CD8-positive, alpha-beta memory T cell (primary cell): ENCODE measurements at places on chromosomes 7 and 10. TPM values are rescaled to one million over a fixed set of nuclear protein-coding genes. Genes with fewer than 3 reads are reported as not detected.
A peak's percentile ranks its signal among the peaks of the same experiment; 100 is the strongest.

GRCh38 chr7:133983685-133984419 lies 143.3 kb upstream of the LRGUK start:
- no peaks in the 10 kb centered on the region for H3K36me3 ChIP-seq
- H3K27ac ChIP-seq, result no peak overlapping the region
- no peak overlapping the region for H3K4me3 ChIP-seq
- H3K4me1 ChIP-seq, result no peaks in the 10 kb centered on the region

DNA sequence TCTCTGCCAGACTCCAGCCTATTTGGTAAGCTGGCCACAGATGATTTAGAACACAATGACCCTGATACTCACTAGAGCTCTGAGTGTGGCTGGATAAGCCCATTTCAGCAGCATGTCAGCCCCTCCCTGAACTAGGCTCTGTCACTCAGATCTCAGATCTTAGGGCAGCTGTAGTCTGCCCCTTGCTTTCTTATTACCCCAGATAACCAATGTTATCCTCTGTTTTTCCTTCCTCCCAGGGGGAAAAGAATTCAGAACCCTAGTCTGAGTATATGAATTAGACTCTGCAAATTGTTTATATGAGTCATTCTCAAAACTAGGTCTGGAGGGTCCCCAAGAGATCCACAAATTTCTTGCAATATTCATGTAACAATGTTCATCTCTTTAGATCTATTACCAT lies 286.2 kb downstream of the KCNMA1 start:
- no peak for DNase-seq
- H3K4me3 ChIP-seq, result no peak overlapping the region
- no peaks in the 10 kb centered on the region for H3K27me3 ChIP-seq

DNA sequence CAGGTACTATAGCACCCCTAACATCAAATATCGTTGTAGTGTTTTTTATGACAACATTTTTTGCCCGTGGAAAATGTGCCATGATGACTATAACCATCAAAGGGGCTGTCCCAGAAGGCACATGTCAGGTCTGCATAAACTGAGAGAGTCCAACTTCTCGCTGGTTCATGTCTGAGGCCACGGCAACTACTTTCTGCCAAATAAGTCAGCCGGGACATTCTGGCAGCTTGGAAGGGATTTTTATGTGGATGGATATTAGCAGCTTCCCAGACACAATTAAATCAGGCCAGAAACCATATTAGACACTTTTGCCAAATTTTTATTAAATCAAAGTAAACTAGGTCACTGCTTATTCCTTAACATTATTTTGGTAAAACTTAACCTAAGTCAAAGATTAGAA lies 477.4 kb upstream of the FZD8 start:
- H3K4me1 ChIP-seq, result no peaks in the 10 kb centered on the region
- H3K27me3 ChIP-seq, result no peaks in the 10 kb centered on the region
- no peaks in the 10 kb centered on the region for H3K36me3 ChIP-seq
- no peak overlapping the region for H3K4me3 ChIP-seq

DNA sequence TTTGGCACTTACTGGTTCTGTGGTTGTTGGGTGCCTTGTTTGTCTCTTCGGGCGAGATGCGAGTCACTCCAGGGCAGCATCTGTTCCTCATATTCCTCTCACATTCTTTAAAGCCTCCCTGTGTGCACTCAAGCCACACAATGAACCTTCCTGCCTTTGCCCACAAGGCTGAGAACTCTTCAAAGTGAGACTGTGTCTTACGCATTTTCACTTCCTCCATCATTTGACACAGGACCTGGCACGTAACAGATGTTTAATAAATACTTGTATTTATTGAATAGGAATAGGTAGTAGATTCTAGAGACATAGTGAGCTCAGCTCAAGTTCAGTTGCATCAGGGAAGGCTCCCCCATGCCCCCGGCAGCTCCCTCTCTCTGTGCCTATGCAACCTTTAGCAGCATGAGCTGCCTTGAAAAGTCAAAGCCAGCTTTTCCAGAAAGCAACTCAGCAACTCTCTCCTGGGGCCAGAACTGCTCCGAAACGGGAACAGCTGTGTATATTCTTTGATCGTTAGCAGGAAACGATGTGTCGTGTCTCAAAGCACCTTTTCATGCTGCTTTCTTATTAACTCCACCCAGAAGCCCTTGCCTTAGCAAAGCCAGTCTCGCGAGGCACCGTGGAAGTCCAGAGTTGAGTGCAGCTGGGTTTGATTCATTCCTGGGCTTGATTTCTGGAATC lies 97.5 kb downstream of the PFKFB3 start:
- H3K27ac ChIP-seq, result no peak overlapping the region
- peak overlapping the region; percentile 0 for H3K4me3 ChIP-seq
- no peaks in the 10 kb centered on the region for H3K27me3 ChIP-seq
- peak; percentile 53 for DNase-seq
- H3K36me3 ChIP-seq, result no peaks in the 10 kb centered on the region

- H3K4me3 ChIP-seq, result no peak overlapping the region
- H3K27ac ChIP-seq, result no peak overlapping the region
- DNase-seq, result no peak
- no peaks in the 10 kb centered on the region for H3K36me3 ChIP-seq
- H3K27me3 ChIP-seq, result no peaks in the 10 kb centered on the region
Observed at GRCh38 chr7:130384841-130385599, 4.7 kb downstream of the CPA1 start.

DNA sequence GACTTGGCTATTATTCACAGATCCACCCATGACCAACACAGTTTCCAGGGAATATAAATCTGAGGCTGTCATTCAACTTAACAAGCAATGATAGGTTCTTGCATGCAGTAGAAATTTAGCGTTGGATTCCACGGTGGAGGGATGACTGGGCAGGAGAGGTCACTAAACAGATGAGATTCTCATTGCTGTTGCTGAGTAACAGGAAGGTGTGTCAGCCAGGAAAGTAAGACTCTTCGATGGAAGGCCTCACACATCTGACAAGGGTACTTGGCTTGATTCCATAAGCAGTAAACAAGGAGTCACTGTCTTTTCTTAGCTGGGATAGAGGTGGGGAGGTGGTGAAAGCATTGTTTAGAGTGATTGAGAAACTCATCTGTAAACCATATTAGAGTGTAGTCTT lies 1152.0 kb downstream of the SORCS3 start:
- DNase-seq, result no peak
- no peaks in the 10 kb centered on the region for H3K36me3 ChIP-seq
- H3K4me1 ChIP-seq, result no peaks in the 10 kb centered on the region
- no peaks in the 10 kb centered on the region for H3K27me3 ChIP-seq

GRCh38 chr10:70324339-70324861 lies 40.6 kb upstream of the NPFFR1 start:
- H3K27me3 ChIP-seq, result no peaks in the 10 kb centered on the region
- DNase-seq, result no peak
- no peak overlapping the region for H3K4me3 ChIP-seq
- peaks cover 27% of the 10 kb centered on the region for H3K4me1 ChIP-seq

DNA sequence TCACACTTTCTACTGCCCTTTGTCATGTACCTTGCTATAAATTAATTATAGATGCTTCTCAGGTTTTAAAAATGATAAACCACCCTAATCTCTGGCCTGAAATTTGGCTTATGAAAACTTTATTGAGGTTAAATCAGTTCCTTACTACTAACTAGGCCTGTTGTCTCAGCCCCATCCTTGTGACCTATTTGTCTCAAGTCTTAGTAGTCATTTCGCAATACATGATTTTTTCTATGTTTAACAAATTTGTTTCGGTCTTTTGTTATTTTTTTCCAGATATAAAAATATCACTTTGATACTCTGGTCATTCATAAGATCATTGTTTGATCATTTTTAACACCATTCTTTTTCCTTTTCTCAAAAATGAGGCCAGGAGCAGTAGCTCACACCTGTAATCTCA lies 411.6 kb downstream of the GFRA1 start:
- DNase-seq, result no peak
- H3K36me3 ChIP-seq, result no peaks in the 10 kb centered on the region
- H3K27ac ChIP-seq, result no peak overlapping the region

GRCh38 chr10:132249226-132249724 lies 58.5 kb downstream of the STK32C start:
- H3K4me1 ChIP-seq, result no peaks in the 10 kb centered on the region
- no peak for DNase-seq
- H3K27me3 ChIP-seq, result no peaks in the 10 kb centered on the region

DNA sequence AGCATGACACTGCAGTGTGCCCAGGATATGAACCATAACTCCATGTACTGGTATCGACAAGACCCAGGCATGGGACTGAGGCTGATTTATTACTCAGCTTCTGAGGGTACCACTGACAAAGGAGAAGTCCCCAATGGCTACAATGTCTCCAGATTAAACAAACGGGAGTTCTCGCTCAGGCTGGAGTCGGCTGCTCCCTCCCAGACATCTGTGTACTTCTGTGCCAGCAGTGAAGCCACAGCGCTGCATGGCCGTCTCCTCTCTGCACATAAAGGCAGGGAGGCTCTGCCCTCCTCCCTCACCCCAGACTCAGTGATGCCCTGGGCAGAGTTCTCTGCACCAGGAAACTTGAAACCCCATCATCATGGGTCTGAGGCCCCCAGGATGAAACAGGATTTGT lies 70.7 kb upstream of the PRSS58 start:
- H3K36me3 ChIP-seq, result no peaks in the 10 kb centered on the region
- DNase-seq, result no peak
- H3K27me3 ChIP-seq, result no peaks in the 10 kb centered on the region
- peaks cover 6% of the 10 kb centered on the region for H3K4me1 ChIP-seq
- no peak overlapping the region for H3K4me3 ChIP-seq

DNA sequence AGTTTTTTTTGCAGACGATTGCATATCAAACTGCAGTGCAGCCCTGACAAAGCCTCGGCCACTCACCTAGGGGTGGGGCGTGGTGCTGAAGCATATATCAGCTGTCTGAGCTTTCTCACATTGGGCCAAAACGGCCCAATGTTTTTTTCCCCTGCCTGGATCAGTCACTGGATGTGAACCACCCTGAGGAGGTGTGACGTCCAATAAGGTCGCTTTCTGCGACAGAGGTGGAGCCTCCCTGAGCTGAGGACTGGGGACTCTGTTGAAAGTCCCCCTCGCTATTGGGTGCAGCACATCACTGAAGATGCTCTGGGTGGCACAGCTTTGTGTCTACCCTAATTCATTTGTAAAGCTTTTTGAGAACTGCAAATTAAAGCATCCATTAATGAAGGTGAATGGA lies 60.9 kb downstream of the SEM1 start:
- H3K36me3 ChIP-seq, result no peaks in the 10 kb centered on the region
- H3K4me3 ChIP-seq, result no peak overlapping the region
- no peaks in the 10 kb centered on the region for H3K4me1 ChIP-seq

The SMO gene
- total RNA-seq, result 0.22 TPM

The ENTPD1 gene
- total RNA-seq, result 7.1 TPM

The PLXNA4 gene
- not detected for total RNA-seq

The TOMM7 gene
- total RNA-seq, result 318 TPM

The CDCA7L gene
- 75.5 TPM for total RNA-seq

The BBS9 gene
- 10.0 TPM for total RNA-seq
